CMK (cell line): ENCODE measurements at places on chromosomes 3 and 15.

DNA sequence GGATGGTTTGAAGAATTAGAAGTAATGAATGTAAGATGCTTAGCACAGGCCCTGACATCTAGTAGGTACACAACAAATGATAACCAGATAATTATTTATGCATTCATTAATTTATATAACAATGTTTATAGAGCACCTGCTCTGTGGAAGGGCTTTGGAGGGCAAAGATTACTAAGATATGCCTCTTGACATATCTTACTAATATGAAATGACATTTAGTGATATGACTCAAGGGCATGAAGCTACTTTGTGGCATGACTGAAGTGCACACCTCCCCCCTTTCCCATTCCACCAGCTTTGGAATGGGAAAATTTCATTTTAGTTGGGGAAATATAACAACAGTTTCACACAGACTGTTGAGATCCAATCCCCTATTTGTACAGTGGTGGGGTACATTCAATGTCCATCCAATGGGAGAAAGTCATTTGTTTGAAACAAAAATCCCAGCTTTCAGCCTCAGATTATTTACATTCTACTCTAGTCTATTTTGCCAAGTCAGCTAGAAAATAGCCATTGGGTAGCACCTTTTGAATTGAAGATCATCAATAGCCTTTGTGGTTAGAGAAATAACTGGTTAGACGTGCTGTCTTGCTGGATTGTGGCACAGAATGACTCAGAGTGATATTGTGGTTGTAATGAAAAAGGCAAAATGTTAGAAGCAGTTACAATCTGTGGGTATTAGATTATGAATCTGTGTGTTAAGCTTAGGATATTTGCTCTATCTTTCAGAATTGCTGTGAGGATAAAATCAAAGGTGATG lies 72.9 kb downstream of the MOBP start:
- no peak for DNase-seq

- DNase-seq: no peak
Observed at GRCh38 chr3:178718995-178719635, 182.9 kb downstream of the KCNMB2 start.

- no peak for DNase-seq
Observed at GRCh38 chr3:10406414-10406813, 85.5 kb upstream of the SEC13 start.

DNA sequence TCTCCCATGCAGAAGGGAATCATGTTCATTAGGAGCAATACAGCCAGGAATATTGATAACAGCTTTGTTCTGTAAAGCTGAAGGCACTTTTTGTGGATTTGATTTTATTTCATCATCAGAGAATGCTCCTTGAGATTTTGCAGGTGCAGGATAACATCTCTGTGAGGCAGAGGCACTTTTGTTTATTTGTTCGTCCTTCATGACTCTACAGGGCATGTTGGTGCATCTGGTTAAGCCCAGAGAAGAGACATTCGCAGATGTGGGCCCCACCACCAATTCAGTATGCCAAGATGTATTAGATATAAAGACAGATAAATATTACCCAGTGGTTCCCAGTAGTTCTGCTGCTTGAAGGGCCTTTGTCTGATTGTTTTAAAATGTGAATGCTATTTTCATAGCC lies 368.1 kb upstream of the SEMA6D start:
- no peak for DNase-seq

DNA sequence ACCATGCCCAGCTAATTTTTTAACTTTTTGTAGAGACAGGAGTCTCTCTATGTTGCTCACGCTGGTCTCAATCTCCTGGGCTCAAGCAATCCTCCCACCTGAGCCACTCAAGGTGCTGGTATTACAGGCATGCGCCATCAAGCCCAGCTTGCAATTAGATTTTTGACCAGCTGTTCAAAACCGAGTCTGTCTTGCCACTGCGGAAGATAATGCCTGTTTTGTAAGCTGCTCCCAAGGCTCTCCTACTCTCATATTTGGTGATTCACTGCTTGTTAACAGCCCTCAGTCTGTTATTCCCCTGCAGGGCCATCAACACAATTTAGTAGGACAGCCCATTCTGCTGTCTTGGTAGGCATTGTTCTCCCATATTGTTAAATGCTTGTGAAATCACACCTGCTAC lies 17.8 kb upstream of the MCCC1 start:
- DNase-seq: no peak

- DNase-seq: peak; percentile 32
Observed at GRCh38 chr15:55758580-55758986, 15.6 kb upstream of the PRTG start.

GRCh38 chr3:57825116-57825515 lies 69.0 kb downstream of the SLMAP start:
- DNase-seq: no peak

DNA sequence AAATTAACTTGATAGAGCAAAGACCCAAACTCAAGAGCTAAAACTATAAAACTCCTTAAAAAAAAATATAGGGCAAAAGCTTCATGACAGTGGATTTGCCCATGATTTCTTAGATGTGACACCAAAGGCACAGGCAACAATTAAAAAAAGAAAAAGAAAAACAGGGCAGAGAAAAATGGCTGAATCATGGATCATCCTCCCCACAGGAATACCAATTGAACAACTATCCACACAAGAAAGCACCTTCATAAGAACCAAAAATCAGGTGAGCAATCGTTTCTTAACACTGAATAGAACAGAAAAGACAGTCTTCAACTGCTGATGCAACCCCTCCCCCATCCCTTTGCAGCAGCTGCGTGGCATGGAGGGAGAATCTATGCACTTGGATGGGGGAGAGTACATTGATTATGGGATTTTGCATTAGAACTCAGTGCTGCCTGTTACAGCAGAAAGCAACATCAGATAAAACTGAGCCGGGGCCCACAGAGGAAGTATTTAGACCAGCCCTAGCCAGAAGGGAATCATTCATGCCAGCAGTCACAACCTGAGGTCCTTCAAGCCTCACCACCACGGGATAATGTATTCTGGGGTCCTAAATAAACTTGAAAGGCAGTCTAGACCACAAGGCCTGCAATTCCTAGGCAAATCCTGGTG lies 15.7 kb downstream of the C3orf33 start:
- DNase-seq: no peak

DNA sequence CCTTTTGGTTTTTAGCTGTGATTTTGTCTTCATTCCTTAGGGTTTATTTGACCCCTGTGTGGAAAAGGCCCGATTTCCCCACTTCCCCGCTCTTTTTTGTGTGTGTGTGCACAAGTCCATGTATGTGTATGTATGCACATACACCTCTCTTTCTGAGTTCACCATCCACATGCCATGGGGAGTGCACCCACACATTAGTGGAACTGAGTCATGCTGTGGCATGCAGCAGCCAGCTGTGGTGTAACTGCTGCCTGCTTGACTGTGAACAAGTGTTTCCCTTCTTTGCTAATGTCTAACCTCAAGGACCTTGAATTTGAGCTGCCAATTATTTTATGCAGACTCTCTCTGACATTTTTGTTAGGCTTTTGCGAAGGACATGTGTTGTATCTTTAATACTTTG lies 434.9 kb upstream of the TPM1 start:
- DNase-seq: no peak

- DNase-seq: no peak
Observed at GRCh38 chr15:25770031-25770430, 93.1 kb downstream of the ATP10A start.

DNA sequence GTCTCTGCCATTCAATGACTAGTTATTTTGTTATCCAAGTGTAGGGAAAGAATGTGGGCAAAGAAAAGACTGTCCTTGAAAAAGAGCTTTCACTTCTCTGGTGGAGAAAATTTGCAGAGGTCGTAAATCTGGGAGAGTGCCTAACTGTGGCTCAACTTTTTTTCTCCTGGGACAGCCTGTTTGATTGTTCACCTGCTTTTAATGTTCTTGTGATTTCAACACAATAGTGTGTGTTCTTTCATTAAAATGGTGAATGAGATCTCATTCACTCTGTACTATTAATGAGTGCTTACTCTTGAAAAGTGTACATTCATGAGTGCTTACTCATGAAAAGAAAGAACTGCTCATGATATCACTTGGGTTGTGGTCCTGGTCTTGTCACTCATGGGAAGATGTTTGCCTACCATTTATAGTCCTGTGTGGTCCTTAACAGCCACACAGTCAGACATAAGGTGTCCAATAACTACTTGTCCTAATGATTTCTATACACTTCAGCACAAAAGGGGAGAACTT lies 567.3 kb downstream of the GRM7 start:
- no peak for DNase-seq
